ENCODE measurements at places on chromosomes 7 and 10.

DNA sequence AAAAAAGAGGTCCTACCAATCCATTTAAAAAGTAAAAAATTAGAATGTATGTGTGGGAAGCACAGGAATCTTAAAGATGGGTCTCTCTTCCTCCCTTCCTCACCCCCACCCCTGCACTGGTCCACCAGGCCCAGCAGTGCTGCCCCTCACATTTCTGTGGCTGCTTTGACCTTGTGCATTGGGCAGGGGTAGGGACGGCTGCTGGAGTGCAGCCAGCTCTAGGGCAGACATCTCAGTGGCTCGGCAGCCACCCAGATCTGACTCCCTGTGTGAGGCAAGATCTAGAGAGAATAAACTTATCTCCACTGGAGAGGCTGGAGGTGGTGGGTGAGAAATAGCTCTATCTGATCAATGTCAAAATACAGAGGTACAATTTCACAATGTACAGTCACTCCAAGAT, 6.7 kb downstream of the FAM180A start:
- no peak for DNase-seq

DNA sequence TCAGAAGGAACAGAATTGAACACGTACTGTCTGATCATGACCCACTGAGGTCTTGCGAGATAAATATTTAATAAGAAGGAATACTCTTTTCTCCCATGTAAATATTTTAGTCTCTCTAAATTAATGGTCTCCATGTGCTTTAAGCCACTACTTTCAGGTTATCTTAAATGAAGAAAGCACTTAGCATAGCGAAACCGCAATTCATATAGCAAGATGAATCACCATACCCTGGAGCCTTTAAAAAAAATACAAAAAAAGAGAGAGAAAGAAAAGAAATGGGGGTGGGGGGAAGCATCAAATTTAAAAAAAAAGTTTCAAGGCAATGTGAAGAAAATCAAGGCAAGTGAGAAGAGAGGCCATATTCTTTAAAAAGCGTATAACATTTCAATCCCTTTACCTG, 82.5 kb downstream of the CTTNBP2 start:
- DNase-seq, result no peak

DNA sequence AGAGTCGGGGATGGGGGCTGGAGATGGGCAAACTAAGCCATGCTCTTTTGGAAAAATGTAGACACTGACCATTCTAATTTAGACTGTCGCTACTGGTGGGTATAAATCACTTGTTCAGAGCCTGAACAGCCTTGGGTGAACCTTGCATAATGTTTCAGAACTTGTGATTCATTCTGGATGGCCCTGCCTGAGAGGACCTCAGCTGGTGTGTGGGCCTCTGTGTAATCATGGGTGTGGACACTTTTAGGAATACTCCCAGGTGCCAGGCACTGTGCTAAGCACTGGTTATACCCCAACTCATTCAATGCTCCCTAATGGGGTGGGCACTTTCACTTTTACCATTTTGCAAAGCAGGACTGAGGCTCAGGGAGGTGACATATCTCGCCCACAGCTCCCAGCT, 26.8 kb upstream of the TM9SF3 start:
- no peak for DNase-seq

DNA sequence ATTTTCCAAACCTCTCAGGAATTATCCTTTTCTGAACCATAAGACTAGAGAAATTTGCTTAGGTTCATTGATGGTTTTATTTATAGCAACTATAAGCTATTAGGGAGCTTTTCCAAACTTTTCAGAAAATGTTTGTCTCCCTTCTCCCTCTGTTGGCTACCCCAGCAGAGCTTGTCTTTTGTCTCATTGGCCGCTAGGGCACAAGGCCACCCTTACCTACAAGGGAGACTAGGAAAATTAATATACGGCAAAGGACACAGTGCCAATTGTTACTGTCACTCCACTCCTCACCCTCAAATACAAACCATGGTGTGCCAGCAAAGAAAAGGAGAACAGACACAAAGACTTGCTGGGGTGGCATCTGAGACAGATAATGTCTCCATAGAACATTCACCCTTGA, 471.4 kb downstream of the XPNPEP1 start:
- no peak for DNase-seq

DNA sequence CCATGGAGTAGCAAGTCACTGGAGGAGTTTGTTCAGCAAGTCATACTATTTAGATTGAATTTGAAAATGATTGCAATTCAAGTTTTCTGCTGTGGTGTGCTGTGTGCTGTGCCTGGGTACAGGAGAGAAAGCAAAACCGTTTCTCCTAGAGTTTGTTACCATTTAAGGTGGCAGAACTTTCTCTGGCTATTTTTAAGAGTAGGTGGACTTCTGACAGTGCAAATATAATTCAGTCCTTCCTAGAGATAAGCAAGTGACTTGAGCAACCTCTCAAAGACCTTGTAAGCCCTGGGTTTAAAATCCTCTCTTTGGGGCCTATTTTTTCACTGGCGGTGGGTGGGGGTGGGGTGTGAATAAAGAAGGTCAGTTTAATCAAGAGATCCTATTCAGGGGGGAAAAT, 42.9 kb upstream of the FGL2 start:
- no peak for DNase-seq

- no peak for DNase-seq
These were observed 19.5 kb upstream of the ITGB8 start for GRCh38 chr7:20310963-20311742.

- no peak for DNase-seq
These were observed 935 bp downstream of the TM9SF3 start for GRCh38 chr10:96585736-96586418.

- DNase-seq, result no peak
These were observed 153.6 kb downstream of the SEMA3D start for GRCh38 chr7:85033263-85033662.

- no peak for DNase-seq
These were observed 70.1 kb downstream of the CDK14 start for GRCh38 chr7:90666186-90666585.

DNA sequence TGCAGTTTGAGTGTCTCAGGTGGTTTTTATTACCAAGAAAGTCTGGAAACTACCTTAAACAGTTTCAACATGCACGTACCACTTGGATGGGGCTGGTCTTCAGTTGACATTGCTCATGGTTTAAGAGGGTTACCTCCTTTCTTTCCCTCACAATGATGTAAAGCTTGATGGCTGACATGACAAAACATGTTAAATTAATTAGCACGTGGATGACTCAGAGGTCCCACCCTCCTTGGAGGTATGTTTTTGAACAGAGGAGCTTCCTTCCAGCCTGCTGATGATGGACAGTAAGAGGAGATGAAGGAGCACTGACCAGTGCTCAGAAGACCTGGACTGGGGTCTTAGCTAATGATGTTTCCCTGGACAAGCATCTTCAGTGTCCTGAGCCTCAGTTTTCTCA, 322.3 kb upstream of the PODXL start:
- no peak for DNase-seq

DNA sequence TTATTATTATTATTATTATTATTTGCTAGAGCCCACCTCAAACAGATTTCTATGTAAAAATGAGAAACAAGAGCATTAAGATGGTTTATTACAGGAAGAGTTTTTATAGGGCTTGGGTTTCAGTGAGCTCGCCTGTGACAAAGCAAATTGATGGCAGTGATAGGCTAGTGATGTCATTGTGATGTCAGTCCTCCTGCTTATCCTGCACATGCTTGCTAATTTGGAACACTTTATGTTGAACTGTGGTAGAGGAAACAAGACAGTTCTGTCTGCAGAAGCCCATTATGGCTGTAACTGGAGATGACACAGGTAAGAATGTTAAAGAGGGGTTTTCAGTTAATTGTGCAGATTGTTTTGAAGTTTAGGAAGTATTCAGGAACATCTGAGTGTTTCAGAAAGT, 68.3 kb downstream of the CREM start:
- no peak for DNase-seq

DNA sequence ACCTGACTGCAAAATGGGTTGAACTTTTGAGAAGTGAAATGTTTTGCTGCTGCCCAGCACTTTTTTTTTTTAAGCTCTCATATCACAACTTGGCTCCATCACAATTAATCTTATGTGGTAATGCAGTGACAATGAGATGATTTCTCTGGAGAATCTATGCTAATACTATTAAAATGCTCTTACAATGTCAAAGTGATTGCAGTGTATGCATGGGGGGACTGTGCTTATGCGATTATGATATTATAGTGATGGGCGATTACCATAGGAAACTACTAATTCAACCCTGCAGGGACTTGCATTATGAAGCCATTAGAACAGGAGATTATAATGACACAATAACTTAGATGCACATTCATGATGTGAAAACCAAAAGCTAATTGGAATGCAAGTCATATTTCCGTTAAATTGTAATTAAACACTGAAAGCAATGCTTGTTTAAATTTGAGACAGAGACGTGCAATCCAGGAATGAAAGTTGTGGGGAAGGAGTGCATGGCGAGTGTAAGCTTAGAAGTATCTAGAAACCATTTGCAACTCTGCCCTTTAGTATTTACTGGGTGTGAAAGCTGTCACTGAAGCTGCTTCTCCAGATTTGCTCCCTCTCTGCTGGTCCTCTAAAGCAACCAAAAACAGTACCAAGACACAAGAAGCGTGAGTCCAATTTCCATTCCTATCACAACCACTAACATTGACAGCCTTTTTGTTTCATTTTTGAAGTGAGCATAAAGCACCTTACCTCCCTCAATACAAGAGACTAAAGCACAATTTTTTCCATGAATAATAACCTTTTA, 21.6 kb downstream of the PTER start:
- no peak for DNase-seq

- no peak for DNase-seq
These were observed 596.3 kb upstream of the CNTNAP2 start for GRCh38 chr7:145520284-145520683.

DNA sequence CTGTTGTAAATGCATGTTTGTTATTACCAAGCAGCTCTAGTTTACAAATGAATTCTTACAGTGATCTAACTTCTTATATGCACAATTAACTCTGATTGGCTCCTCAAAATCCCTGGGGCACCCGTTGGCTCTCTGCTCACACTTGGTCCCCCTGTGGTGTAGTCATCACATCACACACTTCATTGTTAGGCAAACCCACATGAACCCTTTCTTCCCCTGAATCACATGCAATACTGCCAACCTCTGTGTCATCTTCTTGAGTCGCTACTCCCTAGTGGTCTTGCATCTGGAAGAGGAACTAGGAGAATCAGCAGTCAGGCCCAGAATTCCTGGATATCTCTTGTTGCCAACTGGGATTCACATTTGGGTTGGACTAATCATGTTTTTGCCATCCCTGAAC, 73.1 kb downstream of the CD36 start:
- no peak for DNase-seq

GRCh38 chr7:38679419-38679818, 48.2 kb upstream of the AMPH start:
- DNase-seq, result no peak
